Activated CD8-positive, alpha-beta memory T cell treated with anti-CD3 and anti-CD28 coated beads for 4 hours (primary cell): ENCODE measurements at places on chromosomes 3 and 15.
A peak's percentile ranks its signal among the peaks of the same experiment; 100 is the strongest.

DNA sequence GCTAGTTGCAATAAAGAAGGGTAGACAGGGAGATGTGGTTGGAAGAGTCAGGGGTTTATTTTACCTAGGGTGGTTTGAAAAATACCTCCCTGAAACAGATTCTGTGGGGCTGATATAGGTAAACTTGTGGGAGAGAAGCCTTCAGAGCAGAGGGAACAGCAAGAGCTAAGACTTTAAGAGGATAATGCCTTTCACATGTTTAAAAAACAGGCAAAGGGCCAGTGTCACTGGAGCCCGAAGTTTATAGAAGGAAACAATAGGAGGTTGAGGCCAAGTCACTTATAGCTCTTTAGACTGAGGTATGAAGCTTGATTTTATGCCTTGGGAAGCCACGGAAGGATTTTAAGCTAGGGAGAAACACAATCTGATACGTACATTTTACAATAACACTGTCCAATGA lies 448.7 kb downstream of the TAFA4 start:
- DNase-seq: no peak

- no peak for DNase-seq
These were observed 1202.7 kb downstream of the OTOL1 start for GRCh38 chr3:162699291-162699690.

DNA sequence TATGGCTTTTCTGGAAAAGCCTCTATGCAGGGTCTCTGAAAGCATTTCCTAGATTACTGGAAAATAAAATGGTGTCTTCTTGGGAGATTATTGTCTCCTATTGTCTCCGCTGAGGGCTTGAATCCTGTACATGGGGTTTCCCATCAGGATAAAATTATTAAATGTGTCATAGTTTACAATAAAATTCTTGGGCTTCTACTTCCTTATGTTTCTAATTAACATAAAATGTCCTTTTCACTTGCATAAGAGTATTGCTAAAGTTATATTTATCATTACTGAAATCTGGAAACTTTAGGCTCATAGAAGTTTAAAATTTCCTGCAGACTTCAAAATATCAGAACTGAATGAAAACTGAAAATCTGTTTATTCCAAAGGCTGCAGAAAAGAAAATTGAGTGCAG lies 595.5 kb upstream of the AGTR1 start:
- no peak for DNase-seq

- no peak for DNase-seq
These were observed 39.6 kb upstream of the ITGA11 start for GRCh38 chr15:68471541-68471940.

DNA sequence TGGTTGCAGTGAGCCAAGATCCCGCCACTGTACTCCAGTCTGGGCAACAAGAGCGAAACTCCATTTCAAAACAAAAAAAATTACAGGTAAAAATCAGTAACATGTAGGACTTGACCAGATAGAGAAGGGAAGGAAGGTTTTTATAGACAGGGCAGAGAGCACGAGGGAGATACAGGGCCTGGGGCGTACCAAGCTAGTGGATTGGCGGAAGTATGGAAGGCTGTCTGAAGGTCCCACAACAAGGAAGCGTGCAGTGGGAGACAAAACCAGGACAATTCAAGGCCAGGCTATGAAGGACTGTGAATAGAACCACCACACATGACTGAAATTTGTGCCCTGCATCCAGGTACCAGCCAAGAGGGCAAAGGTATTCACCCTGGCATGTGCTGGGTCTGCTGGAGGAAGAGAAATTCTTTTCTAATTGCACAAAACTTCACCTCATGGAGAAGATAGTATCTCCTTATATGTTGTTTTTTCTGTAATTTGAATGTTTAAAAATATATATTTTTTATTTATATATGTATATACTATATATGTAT lies 33.0 kb upstream of the BCL2A1 start:
- no peak for DNase-seq

DNA sequence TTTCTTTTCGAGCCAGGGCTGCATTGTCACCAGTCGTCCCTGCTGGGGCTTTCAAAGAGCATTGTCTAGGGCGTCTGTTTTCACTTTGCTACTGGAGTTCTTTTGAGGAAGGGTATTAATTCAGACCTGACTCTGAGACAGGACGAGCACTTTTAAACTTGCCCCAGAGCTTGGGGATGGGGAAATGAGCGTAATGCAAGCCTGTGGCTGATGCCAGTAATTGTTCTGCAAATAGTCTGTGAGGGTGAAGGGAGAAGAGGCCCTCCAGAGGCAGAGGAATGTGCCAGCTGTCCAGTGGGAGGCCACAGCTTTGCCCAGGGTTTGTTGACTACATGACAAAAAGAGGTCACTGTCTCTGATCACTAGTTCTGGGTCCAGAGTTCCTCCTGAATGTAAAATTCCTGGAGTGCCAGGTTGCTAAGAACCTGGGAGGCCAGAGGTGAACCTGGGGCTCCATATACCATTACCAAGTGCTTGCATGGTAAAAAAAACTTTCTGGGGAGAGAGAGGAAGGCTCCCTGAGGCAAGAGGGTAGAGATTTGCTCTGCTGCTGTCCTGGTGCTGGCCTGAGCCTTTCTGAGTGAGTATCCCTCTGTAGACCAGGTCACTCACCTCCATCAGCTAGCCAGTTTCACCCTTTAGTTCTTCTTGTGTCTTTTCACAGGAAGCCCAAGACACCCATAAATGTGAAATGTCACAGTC lies 14.8 kb downstream of the EEFSEC start:
- DNase-seq: no peak

- no peak for DNase-seq
These were observed 17.8 kb upstream of the NR2E3 start for GRCh38 chr15:71792521-71792920.

- no peak for DNase-seq
These were observed 549.5 kb downstream of the DIPK2A start for GRCh38 chr3:144521131-144521530.

DNA sequence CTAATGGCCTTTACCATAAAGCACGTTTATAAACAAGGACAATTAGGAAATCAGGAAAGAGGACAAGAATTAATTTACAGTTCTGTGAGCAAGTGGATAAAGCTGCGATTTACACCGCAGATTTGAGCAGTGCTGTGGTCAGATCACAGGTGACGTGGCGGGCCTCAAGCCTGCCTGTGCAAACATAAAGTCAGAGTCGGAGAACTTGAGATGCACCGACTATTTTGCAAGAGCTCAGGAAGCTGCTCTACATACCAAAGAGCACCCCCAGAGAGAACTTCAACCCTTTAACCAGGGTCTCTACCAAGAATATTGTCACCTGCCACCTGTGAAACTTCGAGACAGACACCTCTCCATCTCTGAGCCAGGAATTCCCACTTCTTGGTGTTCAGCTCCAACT lies 35.7 kb downstream of the MECOM start:
- no peak for DNase-seq

GRCh38 chr15:98296653-98297052 lies 336.1 kb downstream of the ARRDC4 start:
- no peak for DNase-seq

GRCh38 chr3:183653209-183654064 lies 18.0 kb downstream of the KLHL24 start:
- DNase-seq: no peak

DNA sequence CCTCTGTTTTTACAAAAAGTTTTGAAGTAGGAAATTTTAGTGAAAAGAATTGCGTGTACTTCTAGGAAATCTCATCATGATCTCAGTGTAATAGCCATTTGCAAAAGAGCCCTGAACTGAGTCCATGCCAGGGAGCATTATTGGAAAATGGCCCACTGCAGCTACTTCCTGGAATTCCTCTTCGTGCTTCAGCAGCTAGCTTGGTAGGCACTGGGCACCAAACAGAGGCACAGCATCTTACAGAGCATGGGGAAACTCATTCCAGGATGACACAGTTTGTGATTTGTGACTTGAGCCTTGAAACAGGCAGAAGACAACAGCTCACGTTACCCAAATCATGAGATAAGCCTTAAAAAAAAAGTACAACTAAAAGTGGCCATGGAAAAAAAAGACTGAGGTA lies 179.1 kb downstream of the WDR72 start:
- no peak for DNase-seq

- no peak for DNase-seq
These were observed 1110.3 kb downstream of the NAALADL2 start for GRCh38 chr3:175969456-175969855.

DNA sequence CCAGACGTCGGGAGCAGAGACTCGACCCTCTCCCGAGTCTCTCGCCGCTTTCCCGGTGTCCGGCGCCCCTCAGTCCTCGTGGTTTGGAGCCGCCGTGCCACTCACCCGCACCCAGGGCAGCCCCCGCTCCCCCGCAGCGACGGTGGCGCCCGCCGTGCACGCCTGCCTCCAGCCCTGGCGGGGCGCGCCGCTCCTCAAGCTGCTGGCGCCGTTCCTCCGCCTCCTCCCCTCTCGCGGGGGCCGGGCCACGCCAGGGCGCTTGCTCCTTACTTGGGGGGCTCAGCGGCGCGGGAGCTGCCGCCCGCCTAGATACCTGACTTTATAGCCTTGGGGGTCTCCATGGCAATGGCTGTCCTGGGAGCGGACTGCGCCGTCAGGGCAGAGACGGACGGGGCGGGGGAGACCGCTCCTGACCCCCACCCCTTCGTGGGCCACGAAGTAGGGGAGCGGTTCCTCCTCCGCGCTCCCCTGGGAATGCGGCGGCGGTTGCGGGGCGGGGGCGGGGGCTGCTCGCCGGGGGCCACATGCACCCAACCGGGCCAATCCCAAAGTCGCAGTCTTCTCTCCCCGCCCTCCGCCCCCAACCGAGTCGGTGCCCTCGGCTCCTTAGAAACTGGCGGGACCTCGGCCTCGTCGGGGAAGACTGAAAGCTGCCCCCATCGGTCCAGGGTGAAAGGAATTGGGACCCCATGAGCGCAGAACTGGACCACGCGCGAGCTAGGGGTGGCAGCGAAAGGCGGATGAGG lies at the start of gene ANKRD63:
ANKRD63 (minus strand) TSS at position 196 of the 746 bp plus-strand sequence. CDS start 478 bp downstream, outside the sequence.
- DNase-seq: peak; percentile 13

GRCh38 chr3:58514405-58514804 lies 22.5 kb downstream of the KCTD6 start:
- no peak for DNase-seq

DNA sequence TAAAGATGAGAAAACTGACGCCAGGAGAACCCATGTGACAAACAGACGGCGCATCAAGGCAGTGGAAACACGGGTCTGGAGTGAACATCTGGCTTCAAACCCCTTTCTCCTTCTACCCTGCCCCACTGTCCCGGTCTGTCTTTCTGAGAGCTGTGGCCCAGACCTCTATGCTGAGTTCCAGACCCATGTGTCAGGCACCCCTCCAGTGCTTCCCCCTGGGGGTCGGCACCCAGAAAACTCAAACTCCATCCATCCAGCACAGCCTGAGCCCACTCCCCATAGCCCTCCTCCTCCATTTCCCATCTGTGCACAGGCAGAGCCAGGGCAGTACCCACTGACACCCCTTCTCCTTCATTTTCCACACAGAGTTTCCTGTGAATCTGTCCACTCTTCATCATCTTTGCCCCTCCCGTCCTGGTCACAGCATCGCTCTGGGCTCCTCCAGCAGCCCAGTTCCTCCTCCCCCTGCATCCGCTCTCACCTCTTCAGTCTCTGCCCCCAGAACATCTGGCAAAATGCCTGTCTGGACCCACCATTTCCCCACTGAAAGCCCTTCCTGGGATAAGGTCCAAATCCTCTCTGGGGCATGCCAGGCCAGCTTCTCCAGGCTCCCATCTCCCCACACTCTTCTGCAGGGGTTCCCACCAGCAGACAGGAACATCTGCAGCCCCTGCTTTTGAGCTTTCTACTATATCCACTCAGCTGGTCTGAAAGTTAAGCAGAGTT lies 2.9 kb downstream of the FAM240A start:
- DNase-seq: no peak

- no peak for DNase-seq
These were observed 161.4 kb upstream of the NANOGP8 start for GRCh38 chr15:35246451-35246850.

DNA sequence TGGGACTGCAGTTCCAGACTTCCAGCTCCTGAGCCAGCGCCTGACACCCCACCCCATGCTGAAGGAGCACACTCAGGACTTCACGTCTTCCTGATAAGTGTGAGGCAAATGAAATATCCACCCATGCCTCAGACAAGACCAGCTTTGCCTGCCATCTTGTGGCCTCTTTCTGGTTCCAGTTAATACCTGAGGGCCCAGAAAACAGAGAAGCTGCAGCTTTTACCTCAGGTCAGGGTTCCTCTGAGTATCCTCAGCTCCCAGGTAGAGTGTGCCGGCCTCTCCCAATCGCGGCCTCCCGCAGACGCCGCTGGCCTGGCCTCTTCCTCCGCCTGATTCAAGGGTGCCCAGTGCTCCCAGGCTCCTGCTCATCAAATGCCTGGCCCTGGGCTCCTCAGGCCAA lies 5.1 kb upstream of the KLHL6 start:
- DNase-seq: no peak

- no peak for DNase-seq
These were observed 66.2 kb downstream of the FOXP1 start for GRCh38 chr3:71517271-71517791.
